ENCODE measurements at places on chromosomes 12 and 14.

- no peak for DNase-seq
Observed at GRCh38 chr12:96172981-96173380, 21.2 kb upstream of the ELK3 start.

GRCh38 chr12:113184098-113184899, 979 bp downstream of the DDX54 start:
- DNase-seq = no peak

GRCh38 chr12:2690348-2691005, 104.3 kb upstream of the FKBP4 start:
- DNase-seq = no peak

- DNase-seq = no peak
Observed at GRCh38 chr12:3744229-3744901, 8.5 kb downstream of the CRACR2A start.

- DNase-seq = no peak
Observed at GRCh38 chr14:101097109-101097793, 193.7 kb upstream of the RTL1 start.

Measured in GM19239 (cell line).